ENCODE measurements at places on chromosomes 12 and 14.

DNA sequence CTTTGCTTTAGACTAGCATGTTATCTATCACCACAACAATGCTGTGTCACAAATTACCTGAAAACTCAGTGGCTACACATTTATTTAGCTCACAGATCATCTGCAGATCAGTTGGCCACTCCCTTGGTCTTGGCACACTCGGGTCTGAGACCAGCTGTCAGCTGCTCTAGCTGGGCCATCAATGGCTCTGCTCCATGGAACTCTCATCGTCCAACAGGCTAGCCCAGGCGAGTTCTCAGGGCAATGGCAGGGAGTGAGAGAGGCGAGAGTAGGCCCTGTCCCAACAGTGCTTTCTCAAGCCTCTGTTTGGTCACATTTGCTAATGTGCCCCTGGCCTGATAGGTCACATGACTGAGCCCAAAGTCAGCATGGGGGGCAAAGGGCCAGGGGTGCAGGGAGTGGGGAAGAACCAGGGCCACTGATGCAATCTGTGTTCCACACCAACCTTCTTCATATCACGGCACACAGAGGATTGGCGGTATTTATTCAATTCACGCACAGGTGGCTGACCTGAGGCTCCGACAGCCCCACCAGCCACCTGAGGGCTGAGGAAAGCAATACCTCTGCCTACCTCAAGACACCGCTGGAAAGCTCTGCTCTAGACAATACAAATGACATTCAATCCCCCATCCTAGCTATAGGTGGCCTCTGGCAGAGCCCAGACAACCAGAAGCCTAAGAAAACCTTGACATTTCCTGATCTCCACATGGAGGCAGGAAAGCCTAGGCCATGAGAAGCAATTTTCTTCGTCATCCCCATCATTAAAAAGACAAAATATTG, 82.5 kb downstream of the NT5DC3 start:
- no peak for DNase-seq

- peak; percentile 30 for DNase-seq
Measured at GRCh38 chr14:39376667-39377403, 55.4 kb downstream of the FBXO33 start.

DNA sequence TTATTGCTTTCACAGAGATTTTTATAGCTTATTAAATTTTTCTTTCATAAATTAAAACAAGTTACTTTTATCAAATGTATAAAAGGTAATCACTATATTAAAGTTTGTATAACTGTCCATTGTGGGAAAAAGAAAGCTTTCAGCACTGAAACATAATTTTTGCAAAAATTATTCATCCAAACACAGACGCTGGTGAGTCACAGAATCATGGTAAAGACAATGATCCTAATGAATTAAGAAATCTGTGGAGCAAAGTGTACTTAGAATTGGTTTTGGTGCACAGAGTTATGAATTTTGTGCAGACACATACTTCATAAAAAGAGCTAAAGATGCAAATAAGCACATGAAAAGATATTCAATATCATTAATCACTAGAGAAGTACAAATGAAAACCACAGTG, 31.7 kb upstream of the C2CD5 start:
- DNase-seq: no peak

DNA sequence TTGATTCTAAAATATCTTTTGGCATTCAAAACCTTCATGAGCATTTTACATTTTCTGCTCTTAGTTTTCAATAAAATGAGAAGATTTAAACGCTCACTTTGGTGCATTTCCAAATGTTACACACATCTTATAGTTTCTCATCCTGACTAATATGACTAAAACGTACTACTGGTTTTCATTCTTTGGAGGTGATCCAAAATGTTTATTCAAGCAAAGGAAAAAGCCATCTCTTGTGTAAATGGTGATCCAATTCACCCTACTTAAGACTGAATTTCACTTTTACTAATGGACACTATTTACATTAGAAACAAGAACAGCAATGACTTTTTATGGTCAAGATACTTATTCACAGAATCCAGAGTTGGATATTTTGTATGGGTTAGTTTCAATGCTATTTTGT, 86.6 kb downstream of the KITLG start:
- DNase-seq: no peak

- DNase-seq: no peak
Measured at GRCh38 chr14:49951691-49952345, 58.9 kb downstream of the ARF6 start.

DNA sequence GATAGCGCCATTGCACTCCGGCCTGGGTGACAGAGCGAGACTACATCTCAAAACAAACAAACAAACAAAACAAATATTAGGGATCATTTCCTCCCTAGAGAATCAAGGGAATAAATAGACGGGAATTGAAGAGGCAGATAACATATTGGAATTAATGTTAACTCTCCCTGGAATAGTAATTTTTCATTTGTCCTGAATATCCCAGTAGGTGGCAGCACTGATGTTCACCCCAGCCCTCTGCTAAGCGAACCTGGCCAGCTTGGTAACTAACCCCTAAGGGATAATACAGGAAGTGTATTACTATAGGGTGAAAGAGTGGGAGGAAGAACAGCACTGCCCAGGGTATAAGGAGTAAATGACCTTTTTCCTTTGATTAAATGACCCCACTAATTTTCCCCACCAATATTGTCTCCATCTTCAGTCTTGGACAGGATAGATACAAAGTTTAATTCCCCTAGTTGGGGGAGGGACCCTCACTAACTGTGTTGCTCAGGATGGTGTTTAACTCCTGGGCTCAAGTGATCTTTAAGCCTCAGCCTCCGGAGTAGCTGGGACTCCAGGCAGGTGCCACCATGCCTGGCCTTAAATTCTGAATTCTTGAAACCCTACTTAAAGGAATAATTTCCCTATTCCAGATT, 40.5 kb downstream of the SLC2A14 start:
- DNase-seq: peak; percentile 48

GRCh38 chr12:64419696-64420095, 15.5 kb downstream of the XPOT start:
- no peak for DNase-seq

DNA sequence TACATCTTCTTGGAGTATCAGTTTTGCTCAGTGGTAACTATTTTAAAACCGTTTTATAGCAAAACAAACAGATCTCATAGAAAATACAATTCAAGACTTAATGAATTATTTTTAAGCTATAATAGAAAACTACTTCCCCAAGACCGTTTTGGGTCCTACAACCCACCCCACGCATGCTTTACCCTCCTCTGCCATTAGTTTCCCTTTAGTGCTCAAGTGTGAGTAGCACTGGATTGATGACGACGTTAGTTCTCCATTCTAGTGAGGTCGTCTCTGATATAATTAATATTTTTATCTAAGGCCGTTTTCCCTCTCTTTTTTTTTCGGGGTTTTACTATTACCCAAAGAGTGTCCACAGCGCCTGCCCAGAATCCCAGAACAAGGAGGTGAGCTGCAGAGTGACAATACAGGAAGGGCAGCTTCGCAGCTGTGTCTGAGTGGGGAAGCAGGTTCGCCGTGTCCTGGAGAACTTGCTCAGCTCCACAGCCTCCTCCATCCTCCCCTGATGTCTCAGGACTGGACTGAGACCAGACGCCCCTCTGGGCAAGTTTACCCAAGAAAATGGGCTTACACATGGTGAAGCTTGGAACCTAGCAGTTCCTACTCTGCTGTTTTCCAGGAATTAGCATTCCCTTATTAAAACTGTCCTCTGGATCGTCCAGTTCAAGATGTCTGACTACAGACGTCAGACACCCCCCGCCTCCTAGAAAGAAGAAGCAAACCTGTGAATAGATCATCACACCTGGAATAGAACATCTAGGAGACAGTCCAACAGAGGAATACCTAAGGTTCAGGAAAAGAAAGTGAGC, 31.9 kb upstream of the MON2 start:
- DNase-seq: no peak

GRCh38 chr12:132279184-132279889, 50.1 kb downstream of the GALNT9 start:
- DNase-seq: no peak

- no peak for DNase-seq
Measured at GRCh38 chr14:101588286-101588975, 27.1 kb downstream of the DIO3 start.

GRCh38 chr12:3216726-3217682, 139.8 kb downstream of the TSPAN9 start:
- no peak for DNase-seq

DNA sequence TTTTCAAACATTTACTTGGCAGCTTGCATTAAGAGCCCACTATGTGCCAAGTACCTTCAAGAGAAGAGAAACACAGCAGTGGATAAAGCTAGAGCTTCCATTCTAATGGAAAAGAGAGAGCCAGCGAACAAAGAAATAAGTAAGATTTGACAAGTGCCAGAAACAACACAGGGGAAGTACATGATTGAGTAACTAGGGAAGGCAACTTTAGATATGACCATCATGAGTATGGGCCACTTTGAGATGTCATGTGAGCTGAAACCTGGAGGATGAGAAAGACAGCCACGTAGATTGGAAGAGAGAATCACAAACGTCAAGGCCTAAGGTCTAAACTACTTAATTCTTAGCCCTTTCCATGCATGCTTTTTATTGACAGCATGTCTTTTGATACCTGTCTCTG, 121.4 kb downstream of the ITPR2 start:
- DNase-seq: no peak

DNA sequence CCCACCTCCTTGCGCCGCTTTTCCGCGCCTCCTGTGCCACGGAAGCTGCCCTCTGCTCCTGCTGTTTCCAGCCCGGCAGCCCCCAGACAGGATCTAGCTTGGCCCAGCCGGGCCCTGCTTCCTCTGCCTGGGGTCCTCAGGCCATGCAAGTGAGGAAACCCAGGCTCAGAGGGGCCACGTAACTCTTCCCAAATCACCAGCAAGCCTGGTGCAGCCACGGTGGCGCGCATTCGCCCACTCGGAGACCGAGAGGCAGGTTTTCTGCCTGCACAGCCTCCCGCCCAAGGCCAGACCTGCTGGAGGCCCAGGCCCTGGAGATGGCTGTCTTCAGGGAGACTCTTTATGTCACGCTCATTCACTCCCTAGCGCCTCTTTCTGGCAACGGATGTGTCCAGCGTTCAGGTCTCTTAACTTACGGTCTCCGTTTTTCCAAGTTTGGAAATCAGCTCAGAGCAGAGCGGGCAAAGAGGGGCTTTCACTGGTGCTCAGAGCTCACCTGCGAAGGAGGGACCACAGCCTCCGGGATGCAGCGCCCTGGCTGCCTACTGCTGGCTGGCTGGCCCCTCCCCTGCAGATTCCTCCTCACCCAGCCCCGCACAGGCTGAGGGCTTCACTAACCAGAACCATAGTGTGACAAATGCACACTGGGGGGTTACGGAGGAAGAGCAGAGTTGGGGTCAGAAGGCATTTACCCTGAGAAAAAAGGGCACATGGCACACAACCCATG, 20.6 kb upstream of the CEP170B start:
- DNase-seq: no peak

- DNase-seq: no peak
Measured at GRCh38 chr12:25652371-25652770, 99.3 kb upstream of the LMNTD1 start.

GRCh38 chr12:74957231-74957630, 252.4 kb downstream of the KCNC2 start:
- no peak for DNase-seq

DNA sequence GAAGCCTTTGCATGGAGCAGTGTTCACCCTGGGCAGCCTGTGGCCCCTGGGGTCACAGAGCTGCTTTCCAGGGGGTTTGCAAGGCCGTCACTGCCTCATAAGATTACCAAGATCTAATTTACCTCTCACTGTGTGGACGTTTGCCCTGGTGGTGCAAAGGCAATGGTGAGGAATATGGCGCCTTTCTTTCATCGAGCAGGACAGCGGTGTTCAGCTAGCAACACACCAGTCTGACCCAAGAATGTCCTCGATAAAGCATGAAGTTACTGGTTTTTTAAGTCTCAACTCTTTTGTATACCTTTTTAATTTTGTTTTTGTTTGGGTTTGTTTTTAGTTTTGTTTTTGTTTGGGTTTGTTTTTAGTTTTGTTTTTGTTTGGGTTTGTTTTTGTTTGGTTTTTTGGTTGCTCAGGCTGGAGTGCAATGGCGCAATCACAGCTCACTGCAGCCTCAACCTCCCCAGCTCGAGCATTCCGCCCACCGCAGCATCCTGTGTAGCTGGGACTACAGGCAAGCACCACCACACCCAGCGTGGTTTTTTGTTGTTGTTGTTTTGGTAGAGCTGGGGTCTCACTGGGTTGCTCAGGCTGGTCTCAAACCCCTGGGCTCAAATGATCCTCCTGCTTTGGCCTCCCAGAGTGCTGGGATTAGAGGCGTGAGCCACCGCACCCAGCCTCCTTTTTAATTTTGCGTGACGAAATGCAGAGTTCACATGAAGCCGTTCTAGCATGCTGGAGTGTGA, 57.9 kb downstream of the PPP2R5C start:
- DNase-seq: no peak

DNA sequence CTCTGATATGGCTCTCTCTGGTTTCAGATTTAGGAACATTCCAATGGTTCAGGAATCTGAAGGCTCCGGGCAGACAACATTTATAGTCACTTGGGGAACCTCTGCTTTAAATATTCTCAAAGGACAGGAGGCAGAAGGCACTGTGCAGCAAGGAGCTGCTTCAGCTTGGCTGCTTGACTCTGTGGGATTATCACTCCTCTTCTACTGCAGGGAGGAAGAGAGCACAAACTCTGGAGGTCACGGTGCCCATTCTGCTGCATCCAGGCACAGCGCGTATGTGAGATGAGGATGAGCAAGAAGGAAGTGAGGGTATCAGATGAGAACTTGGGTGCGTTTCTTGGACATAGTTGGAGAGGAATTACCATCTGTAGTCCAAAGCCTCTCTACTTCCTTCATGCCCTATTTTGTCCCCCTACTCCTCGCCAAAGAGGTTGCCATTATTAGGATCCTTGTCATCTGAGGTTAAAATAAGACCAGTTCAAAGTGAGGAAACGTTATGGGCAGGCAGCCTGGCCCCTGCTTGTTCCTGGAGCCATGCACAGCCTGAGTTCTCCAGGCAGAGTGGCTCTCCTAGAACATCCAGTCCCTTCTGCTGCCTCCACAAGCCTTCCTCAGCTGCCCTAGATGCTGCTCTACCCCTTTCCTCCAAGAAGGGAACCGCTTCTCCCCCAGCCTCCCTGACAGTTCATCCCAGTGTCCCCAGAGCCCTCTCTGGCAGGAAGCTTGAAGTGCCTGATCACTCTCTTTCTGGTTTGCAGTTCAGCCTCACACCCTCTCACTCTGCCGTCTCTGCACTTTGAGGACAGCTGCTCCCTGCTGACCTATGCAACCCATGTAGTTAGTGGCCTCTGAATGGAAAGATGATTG, 12.5 kb downstream of the FGF6 start:
- no peak for DNase-seq

DNA sequence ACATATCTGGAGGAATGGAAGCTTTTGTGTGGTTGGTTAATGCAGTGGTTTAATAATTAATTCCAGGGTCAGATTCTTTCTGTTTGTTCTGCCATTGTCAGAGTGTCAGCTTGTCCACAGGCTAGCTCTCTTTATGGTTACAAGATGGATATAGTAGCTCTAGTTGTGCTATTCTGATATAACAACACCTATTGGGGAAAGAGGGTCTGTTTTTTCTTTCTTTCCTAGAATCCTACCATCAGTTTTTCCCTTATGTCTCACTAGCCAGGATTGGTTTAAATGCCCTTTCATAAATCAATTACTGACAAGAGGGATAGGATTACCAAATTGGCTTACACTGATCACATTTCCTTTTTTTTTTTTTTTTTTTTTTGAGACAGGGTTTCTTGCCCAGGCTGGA, 27.8 kb downstream of the CNOT2 start:
- no peak for DNase-seq

- no peak for DNase-seq
Measured at GRCh38 chr14:45381091-45381490, 128.1 kb upstream of the MIS18BP1 start.

Measured in GF-D8 (cell line).